GM23338 (cell line): ENCODE measurements at places on chromosomes 2 and 18. TPM values are rescaled to one million over a fixed set of nuclear protein-coding genes. Genes with fewer than 3 reads are reported as not detected.
A peak's percentile ranks its signal among the peaks of the same experiment; 100 is the strongest.

- DNase-seq, result peak; percentile 48
These were observed 433 bp upstream of the MFF start for GRCh38 chr2:227324642-227324994.

- no peak for DNase-seq
These were observed 904.8 kb upstream of the CHAC2 start for GRCh38 chr2:52862801-52863200.

GRCh38 chr2:88600038-88600465 is 27.2 kb downstream of the EIF2AK3 start:
- peak; percentile 83 for DNase-seq

DNA sequence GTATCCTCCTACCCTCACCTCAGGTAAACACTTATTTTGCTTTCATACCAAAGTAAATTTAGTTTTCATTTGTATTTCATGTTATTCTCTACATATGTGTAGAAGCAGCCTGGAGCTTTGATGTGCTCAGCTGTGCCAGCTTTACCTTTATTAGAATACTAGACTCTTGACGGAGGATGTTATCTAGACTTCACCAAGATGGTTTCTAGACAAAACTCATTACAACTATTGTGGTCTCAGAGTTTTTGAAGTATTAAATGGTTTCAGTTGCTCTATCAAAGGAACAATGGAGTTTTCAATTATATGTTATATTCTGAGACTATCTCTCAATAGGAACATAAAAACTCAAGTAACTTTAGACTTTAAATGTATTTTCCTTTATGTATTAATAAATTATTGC is 5.0 kb upstream of the IL18RAP start:
- DNase-seq, result no peak

DNA sequence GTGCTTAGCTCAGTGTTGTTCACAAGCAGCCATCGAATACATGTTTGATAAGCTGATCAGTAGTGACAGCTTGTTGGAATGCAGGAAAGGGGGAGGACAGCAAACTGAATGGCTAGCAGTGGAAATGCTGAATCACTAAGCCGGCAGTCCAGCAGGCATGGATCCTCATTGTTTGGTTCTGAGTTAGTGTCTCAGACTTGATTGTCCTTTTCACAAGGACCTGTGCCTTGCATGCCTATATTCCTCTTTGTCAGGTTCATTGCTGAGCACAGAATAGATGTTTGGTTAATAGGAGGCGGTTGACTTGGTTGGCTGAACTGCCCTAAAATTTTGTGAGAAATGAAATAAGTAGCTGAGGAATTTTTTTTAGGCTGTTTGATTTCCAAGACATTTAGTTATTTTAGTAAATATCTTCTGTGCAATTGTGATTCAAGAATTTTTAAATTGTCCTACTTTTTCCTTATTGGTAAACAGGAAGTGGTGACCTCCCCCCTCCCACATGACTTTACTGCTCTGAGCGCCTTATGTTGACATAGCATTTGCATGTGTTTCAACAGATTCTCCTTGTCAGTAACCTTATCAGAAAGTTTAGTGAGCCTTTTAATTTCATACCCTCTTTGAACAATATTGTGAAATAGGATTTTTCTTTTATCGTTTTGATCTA is 21.4 kb upstream of the STON1 start:
- DNase-seq, result peak; percentile 72

DNA sequence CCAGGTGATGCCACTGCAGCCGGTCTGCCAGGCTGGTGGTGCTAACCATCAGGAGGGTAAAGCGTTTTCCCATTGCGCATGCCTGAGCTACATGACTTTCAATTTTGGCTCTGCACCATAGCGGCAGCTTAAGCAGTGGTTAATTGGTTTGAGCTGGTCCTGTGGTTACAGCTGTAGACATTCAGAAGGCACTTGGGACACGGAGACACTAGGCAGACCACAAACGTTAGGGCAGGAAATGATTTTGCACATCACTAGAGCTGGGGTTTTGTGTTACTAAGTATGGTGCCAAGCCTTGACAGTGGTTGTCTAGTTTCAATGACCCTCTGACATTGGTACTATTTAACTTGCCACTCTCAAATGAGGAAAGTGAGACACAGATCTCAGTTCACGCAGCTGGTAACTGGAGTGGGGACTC is 28.9 kb upstream of the CNOT11 start:
- DNase-seq, result no peak

GRCh38 chr18:48607056-48607984 is 68.5 kb downstream of the CTIF start:
- no peak for DNase-seq

DNA sequence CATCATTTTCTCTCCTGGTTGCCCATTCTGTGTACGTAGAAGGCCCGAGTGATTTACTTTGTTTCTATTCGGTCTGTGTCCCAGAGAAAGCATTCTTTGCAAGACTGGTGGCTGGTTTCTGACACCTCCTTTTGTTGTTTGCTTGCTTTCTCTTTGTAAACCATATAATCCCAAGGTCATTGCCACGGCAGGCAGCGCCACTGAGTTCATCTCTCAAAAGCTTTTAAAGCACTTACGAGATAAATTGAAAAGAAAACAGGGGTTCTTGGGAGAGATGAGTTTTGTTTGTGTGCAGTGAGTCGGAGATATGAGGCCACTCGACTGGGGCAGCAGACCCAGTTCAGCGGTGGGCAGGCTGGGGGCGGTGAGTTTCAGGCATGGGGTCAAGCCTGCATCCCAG is 137.6 kb downstream of the NCK2 start:
- no peak for DNase-seq

GRCh38 chr2:217625557-217626169 is 377.1 kb downstream of the TNS1 start:
- DNase-seq, result no peak

DNA sequence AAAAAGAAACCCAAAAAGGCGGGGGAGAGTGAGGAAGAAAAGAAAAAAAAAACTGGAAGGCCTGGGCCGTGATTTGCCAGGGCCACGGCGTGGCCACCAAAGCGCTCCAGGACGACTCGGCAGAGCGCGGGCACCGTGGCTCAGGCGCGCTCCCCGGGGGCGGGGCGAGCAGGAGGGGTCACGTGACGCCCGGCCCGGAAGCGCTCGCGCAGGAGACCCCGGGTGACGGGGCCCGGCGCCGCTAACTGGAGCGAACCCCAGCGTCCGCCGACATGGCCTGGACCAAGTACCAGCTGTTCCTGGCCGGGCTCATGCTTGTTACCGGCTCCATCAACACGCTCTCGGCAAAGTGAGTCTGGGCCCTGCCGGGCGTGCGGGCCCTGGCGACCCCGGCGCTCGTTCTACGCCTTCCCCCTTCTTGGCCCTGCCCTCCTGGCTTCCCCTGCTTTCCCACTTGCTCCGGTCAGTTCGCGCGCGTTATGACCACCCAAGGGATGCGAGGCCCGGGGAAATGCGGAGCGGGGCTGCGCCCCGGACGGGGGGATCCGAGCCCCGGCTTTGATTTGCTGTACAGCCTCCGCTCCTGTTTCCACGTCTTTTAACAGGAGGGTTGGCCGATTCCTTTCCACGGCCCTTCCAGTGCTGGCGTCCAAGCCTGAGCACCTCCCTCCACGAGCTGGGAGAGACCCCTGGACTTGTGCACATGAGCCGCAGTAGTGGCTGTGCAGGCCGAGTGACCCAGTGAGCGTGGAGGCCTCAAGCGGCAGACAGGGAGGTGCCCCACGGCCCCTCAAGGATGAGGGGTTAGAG is at the start of gene SLC35F6:
SLC35F6 (plus strand) TSS at position 207 of the 810 bp plus-strand sequence; CDS start at position 273, 66 bp downstream.
- DNase-seq, result peak; percentile 89

DNA sequence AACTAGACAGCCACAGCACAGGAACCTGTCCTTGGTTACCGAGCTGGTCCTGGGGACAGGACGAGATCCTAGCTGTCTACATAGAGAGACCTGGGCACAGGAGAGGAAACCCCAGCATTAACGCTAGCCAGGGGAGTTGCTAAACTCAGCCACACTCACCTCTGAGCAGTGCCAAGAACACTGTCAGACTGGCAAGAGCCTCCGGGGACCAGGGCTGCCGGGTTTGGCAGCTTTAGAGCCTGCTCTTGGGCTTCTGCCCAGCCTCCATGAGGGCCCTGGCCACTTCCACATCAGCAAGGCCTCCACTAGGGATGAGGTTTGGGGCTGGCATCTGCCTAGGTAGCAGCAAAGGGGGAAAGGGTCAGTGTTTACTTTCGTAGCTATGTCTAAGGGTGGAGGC is 6.7 kb downstream of the TMBIM1 start:
- DNase-seq, result no peak

DNA sequence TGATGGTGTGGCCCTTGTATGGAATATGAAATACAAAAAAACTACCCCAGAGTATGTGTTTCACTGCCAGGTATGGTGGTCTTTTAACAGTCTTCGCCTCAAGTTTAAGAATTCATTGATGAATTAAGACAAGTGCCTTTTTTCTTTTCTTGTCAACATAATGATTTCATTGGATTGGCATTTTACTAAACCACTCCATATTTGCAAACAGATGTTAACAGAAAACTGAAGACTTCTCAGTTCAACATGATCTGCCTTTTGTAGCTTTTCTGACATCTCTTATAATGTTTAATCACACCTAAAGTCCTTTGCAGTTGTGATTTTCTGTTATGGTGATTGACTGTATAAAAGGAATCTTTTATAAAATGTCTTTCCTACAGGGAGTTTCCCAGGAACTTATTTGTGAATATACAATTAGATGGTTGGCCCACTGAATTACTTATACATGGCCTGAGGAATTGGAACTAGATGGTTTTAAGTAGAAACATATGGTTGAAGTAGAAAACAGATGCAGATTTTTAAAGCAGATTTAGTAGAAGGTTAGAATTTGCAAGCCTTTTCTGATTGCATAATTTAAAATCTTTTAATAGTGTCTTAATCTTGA is 39.7 kb downstream of the DYNC1I2 start:
- DNase-seq, result no peak

- DNase-seq, result no peak
These were observed 9.1 kb upstream of the C1GALT1C1L start for GRCh38 chr2:43685357-43685756.

DNA sequence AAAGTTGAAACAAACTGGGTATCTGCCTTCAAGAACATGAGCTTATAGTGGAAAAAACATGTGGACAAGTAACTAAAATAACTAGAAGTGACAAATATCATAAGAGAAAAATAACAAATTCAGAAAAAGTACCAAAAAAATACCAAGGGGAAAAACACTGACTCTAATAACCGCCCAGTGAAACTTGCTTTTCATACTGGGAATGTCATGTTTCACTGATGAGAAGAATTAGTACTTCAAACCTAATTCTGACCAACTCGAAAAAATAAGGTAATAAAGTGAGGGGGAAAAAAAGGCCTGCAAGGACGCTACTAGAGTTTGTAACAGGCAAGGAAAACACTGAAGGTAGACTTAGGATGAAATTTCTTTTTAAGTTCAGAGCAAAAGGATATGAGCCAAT is 83.6 kb downstream of the RTTN start:
- DNase-seq, result no peak

GRCh38 chr2:50607721-50608120 is 424.2 kb downstream of the NRXN1 start:
- DNase-seq, result no peak

GRCh38 chr2:71346065-71346464 is 14.5 kb downstream of the ZNF638 start:
- no peak for DNase-seq

- DNase-seq, result peak; percentile 39
These were observed 12.5 kb upstream of the HOXD1 start for GRCh38 chr2:176175709-176176607.

The PDE11A gene
- polyA plus RNA-seq, result 0.02 and 0.08 TPM in 2 replicates

The IL1A gene
- 0.47 and 0.65 TPM in 2 replicates for polyA plus RNA-seq

The RAPGEF4 gene
- polyA plus RNA-seq, result 0.80 and 1.7 TPM in 2 replicates

The TSGA10 gene
- polyA plus RNA-seq, result 23.0 and 24.2 TPM in 2 replicates

The UGT1A4 gene
- not detected in 2 replicates for polyA plus RNA-seq

The MEIS1 gene
- polyA plus RNA-seq, result 0.16 TPM in 1 of 2 replicates, not detected in the other

The KLHL29 gene
- polyA plus RNA-seq, result 1.5 and 1.9 TPM in 2 replicates
